Stimulated activated CD4-positive, alpha-beta T cell treated with anti-CD3 and anti-CD28 coated beads, Interleukin-12 subunit alpha, Interleukin-12 subunit beta, amount 100 ng/mL, for 4 hours (primary cell): ENCODE measurements at places on chromosomes 16 and 17.

DNA sequence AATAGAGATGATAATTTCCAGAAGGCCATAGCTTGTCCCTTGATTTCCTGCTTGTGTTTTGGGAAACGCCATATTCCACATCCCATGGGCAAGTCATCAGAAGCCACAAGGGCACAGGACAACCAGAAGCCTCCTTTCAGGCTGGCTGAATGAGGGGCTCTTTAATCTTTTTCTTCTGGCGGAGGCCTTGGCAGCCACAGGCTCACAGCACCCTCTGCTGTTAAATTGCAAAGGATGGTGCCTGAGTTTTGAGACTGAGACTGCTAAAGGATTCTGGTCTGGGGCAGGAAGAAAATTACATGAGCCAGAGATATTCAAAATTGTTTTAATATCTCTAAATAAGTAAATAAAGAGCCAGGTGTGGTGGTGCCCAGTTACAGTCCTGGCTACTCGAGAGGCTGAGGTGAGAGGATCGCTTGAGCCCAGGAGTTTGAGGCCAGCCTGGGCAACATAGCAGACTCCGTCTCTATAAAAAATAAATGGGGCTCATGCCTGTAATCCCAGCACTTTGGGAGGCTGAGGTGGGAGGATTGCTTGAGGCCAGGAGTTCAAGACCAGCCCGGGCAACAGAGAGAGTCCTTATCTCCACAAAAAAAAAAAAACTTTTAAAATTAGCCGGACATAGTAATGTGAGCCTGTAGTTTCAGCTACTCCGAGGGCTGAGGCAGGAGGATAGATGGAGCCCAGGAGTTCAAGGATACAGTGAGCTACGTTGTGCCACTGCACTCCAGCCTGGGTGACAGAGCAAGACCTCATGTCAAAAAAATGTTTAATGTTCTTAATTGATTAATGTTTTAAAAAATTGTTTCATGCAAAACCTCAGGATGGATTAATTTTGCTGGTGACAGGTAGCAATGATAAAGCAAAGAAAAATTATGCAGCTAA, 26.3 kb downstream of the AARSD1 start:
- no peak for DNase-seq

- no peak for DNase-seq
Measured at GRCh38 chr17:40095351-40095943, 4.9 kb downstream of the NR1D1 start.

GRCh38 chr17:42200706-42201457, 6.6 kb upstream of the GHDC start:
- DNase-seq = no peak

GRCh38 chr17:73783945-73784603, 139.8 kb upstream of the SDK2 start:
- DNase-seq = no peak

DNA sequence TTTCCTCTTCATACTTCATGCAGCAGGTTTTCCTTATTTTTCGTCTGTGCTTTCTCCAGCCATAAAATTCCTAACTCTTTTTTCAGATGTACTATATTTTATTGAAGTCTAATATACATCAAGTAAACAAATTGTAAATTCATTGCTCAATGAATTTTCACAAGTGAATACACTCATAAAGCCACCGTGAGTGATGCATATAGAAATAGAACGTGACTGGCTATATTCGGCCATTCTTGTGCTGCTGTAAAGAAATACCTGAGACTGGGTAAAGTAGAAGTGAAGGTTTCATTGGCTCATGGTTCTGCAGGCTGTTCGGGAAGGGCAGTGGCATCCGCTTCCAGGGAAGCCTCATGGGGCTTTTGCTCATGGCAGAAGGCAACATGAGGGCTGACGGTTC, 868.4 kb upstream of the EEF2KMT start:
- DNase-seq = no peak

- no peak for DNase-seq
Measured at GRCh38 chr16:19711643-19712042, 6.4 kb downstream of the KNOP1 start.

DNA sequence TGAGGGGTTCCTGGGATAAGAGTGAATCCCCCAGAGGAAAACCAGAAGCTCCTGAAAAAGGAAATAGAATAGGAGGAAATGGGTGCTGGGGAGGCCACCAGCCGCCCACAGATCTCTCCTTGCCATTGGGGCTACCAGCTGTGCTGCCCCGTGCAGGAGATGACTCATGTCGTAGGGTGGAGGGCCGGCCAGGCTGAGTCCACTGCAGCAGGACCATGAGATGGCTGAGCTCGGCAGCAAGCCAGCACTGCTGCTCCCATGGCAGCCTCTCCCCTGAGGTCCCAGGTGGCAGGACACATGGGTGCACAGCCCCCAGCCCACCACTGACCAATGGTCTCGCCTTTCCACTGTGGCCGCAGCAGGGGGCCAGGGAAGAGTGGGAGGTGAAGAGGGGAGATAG, 95.5 kb downstream of the GNAO1 start:
- DNase-seq = no peak

DNA sequence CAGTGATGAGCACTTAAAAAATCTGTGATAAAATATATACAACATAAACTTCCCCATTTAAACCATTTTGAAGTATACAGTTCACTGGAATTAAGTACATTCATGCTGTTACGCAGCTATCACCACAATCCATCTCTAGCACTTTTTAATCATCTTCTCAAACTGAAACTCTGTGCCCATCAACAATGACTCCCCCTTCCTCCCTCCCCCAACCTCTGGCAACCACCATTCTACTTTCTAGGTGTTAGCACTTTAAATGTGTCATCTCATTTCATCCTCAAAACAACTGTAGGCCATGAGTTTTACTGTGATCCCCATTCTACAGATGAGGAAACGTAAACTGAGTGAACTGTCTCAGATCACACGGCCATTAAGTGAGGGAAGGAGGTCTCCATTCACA, 13.8 kb upstream of the TMEM98 start:
- no peak for DNase-seq

GRCh38 chr16:2710021-2710710, 9.9 kb downstream of the PRSS27 start:
- no peak for DNase-seq

- DNase-seq = no peak
Measured at GRCh38 chr16:88719267-88719932, 13.1 kb downstream of the CTU2 start.

- no peak for DNase-seq
Measured at GRCh38 chr16:31572821-31573220, 45.1 kb downstream of the AHSP start.

GRCh38 chr16:75320435-75320834, 69.0 kb upstream of the BCAR1 start:
- DNase-seq = no peak
